Esophagus squamous epithelium (tissue), 5 donors: ENCODE measurements at places on chromosomes 3 and 15.

GRCh38 chr3:189167027-189167766 lies 4.6 kb upstream of the TPRG1 start:
- DNase-seq, result no peak

- DNase-seq, result no peak
These were observed 43.4 kb downstream of the C2CD4A start for GRCh38 chr15:62109982-62110851.

DNA sequence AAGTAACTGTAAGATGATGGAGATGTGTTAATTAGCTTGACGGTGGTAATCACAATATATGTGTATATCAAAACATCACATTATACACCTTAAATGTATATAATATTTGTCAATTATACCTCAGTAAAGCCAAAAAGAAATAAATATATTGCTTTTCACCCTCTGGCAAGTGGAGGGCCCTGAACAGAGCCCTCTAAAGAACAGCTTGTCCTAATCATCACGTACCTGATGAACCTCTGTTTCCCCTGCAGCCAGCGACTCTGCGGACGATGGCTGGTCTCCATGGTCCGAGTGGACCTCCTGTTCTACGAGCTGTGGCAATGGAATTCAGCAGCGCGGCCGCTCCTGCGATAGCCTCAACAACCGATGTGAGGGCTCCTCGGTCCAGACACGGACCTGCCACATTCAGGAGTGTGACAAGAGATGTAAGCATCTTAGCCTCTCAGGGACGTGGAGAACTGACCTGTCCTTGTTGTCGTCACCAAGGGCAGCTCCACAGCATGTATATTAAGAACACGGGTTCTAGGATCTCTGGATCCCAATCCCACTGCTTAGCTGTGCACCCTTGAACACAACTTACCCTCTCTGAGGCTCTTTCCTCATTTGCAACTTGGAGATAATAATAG lies 6.3 kb downstream of the THBS1 start:
- DNase-seq, result no peak

DNA sequence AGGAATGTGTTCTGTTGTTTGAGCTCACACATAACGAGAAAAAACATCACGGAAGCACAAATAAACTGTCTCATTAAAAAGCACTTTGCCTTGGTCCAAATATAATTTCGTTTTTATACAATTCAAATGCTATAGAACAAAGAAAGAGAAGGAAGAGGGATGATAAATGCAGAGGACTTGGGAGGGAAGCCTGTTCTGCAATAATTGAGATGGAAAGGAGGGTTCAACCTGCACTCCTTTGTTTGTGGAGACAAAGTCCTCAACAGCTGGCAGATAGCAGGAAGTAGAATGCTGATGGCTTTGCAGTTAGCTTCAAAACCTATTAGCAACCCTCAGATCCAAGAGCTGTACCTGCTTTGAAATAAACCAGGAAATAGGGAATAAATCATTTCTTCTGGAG lies 1010.8 kb downstream of the FHIT start:
- DNase-seq, result no peak

DNA sequence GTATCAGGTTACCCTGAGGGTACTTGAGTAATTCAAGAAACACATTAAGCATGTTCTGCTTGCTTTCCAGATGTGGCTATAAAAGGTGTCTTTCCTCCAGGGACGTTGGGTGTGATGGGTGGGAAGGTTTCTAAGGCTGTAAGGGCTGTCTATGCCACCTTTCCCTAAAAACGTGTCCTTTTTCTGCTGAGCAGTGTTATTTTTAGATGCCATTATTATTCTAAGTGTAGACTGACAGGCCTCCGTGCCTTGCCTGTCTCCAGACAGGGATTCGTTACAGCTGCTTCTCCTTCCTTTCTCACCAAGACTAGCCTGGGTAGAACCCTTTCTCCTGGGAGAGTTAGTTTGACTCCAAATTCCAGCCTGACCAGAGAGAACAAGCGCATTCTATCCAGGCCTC lies 26.8 kb upstream of the RHO start:
- DNase-seq, result no peak

DNA sequence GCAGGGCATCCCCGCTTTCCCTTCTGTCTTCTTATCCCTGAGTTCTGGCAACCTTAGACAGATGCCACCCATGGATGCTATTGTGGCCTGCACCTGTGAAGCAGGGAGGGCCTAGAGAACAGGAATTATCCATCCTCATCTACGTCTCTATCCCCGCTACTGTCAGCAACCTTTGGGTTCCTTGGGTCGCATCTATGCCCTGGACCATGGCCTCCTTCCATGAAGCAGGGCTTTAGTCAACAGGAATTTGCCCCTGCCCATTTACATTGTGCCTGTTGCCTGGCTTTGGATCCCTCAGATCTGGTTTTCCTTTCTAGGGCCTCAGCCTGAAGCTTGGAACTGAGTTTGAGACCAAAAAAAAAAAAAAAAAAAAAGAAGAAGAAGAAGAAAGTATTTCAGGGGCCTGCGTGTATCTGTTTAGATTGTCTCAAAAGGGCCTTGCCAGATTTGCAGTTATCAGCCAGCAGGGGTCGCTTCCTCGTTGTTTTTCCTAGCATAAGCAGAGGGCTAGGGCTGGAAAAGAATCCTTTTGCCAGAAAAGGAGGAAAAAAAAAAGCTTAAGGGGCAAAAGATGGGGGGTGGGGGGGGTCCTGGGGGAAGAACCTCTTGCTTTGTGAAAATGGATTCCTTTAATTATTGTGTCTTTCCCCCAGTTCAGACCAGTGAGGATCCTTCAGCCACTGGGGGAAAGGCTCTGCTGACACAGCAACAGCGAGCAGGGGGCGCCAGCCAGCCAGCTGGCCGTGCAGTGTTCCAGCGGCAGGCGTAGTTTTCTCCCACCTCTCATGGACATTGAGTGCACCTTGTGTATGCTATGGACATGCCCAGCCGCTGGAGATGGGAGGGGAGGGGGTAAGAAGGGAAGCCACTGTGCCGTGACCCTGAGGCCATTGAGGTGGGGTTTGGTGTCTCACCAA lies 65.7 kb upstream of the ALDH1L1 start:
- DNase-seq, result no peak

DNA sequence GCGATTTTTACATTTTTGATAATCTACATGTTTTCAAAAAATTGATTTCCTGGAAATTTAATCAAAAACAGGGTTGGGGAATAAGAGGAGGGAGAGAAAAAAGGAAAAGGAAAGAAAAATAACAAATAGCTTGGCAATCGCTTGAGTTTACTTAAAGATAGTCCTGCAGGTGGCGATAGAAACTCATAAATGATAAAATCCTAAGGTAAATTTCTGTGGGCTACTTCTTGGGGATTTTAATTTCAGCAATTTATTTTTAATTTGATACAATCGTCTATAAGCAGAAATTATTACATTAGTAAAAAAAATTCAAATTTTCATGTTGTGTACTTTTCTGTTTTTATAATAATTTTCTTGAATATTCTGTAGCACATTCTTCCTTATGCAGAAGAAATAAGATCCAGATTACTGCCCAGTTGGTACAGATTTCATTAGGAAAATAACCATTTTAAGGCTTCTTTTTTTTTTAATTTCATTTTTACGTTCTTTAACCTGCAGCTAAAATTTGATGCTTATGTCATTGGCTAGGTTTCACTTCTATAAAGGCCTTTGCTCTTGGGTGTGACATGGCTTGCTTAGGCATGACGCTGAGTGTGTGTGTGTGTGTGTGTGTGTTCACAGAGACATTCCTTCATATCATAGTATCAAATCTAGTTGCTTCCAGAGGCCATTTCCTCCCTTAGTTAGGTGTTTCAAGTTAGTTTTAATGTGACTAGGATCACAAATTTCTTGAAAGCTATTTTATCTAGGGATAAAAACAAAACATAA lies 181.8 kb downstream of the MCTP2 start:
- no peak for DNase-seq

- DNase-seq, result no peak
These were observed 1.6 kb downstream of the NMD3 start for GRCh38 chr3:161222662-161223061.

GRCh38 chr3:32186097-32186496 lies 52.4 kb upstream of the CMTM8 start:
- DNase-seq, result no peak

- DNase-seq, result no peak
These were observed 39.6 kb downstream of the HGD start for GRCh38 chr3:120642368-120642948.

GRCh38 chr3:185363662-185364203 lies 797 bp downstream of the MAP3K13 start:
- no peak for DNase-seq

DNA sequence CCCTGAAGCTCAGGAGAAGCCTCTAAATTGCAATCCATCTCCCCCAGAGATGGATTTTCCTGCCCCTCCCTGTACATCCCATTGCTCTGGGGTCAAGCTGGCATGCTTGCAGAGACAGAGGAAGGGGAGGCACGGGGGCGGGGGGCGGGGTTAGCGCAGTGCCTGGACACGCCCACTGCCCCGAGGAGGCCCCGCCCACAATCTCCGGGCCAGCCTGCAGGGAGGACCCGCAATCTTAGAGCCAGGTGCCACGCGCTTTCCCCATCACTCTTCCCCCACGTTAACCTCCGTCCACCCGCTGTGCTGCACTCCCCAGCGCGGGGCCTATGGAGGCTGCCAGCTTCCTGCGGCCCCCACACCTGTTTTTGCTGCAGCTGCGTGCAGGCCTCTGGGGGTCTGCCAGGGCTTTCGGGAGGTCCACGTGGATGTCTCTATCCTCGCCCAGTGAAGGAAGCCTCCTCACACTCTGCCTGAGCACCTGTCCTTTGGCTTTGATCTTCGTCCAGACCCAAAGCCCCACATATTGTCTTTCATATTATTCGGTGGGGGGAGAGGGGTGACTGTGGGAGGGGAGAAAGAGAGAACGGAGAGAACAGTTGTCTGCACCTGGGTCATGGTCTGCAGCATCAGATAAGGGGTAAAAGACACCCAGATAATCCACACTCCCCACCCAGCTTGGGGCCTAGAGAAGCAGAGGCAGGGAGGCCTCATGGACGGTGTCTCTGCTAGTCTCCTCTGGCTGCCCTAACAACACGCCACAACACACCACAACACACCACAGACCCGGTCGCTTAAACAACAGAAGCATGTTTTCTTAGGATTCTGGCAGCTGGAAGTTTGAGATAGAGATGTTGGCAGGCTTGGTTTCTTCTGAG lies 118.0 kb upstream of the MEF2A start:
- no peak for DNase-seq

DNA sequence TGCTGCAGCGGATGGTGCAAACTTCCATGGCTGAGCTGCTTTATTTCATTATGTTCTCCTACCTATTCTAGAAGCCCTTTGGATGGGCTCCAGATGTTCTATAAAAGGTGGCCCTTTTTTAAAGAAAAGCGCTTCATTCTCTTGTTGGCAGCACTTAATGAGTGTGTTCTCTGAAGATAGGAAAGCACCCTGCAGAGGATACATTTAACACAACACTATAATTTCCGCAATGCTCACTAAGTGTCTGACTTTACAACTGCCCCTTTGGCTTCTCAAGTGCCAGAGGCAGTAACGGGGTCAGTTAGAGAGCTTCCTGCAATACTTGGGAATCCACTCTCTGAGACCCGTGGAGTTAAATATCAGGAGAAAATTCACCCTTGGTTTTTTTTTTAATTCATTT lies 88.1 kb downstream of the MDFIC2 start:
- DNase-seq, result no peak

DNA sequence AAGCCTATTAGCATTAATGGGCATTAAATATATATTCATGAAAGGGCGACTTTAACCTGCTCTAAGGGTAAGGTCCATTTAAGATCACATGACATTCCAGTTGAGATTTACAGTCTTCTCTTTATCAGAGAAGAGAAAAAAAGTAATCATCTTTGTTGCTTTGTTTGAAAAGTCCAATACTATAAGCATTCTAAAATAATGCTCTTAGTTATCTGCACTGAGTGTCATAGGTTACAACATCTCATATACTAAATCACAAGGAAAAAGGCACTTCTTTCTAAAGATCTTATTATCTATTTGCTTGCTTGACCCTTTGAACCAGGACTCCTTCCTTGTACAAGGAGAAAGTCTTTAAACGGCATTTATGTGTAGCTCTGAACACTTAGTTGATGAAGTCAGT lies 1.4 kb downstream of the TMEM207 start:
- no peak for DNase-seq

DNA sequence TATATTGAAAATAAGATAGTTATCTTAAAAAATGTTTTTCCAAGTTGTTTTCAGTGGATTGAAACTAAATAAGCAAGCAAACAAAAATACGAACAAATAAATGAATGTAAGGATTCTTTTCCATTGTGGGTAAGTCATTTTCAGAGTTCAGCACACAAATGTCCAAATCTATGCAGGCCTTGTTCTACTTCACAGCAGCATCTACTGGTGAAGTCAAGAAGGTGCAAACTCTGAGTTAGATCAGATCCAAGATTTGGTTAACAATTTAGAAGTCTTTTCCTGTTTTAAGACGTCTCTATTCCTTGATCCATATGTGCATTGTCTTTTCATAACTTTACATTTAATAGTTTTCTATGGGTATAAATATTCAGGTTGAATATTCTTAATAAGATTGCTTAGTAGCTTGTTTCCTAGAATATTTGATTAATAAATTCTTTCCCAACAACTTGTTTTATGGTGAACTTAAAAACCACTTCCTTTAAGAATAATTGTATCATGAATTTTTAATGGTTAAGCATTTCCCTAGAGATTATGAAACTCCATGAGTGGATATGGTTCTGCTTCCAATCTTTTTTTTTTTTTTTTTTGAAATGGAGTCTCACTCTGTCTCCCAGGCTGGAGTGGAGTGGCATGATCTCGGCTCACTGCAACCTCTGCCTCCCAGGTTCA lies 10.5 kb downstream of the PTX3 start:
- no peak for DNase-seq

GRCh38 chr15:28114114-28114455 lies 15.0 kb upstream of the OCA2 start:
- no peak for DNase-seq

DNA sequence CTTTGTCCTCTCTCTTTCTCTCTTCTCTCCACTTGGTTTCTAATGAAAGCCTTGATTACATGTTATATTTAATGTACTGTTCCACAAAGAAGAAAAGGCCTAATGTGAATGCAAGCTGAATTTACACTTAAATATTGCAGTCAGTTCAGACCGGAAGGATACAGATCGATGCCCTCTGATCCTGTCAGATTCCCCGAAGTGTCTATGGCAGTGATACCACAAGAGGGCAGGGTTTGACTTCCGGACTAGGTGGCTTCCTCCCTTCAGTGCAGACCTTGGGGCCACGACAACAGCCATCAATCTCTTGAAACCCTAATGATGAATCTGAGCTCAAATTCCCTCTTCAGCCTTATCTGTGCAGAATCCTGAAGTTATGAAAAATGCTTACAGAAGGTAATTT lies 29.5 kb downstream of the AGTR1 start:
- no peak for DNase-seq

- no peak for DNase-seq
These were observed 5.1 kb downstream of the LINGO1 start for GRCh38 chr15:77627581-77627980.
